ENCODE measurements at places on chromosomes 2 and 18.

DNA sequence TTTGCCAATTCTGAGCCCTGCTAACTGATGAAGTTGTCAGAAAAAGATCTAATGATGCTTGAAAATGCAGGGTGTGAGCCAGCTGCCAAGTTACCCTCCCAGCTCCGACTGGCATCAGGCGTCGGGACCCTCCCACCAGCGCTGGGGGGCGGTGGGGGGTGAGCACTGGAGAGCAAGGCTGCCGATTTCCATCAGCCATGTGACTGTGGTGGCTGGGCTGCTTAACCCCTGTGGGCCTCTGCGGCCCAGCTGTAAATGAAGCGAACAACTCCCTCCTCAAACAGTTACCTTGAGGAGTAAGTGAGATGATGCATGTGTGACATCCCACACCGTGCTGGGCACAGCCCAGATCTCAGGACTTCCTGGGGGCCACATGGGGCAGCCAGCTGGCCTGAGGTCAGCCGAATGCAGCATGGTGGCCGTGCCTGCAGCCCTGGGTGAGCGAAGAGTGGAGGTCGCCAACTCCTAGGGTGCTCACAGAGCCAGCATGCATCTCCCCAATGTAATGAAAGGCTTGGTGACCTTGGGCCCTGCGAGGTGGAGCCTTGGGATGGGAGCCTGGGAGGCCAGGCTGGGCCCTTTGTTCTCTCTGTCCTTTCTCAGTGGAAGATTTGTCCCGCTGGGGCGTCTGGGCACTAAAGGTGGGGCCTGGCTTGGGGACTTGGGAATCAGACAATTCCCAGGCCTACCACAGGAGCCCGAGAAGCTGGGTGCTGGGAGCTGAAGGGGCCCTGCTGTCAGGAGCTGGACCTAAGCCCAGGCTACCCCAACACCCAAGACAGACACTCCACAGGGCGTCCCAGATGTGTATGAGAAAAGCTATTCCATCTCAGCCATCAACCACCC lies 25.1 kb downstream of the CIB4 start:
- no peak for DNase-seq

DNA sequence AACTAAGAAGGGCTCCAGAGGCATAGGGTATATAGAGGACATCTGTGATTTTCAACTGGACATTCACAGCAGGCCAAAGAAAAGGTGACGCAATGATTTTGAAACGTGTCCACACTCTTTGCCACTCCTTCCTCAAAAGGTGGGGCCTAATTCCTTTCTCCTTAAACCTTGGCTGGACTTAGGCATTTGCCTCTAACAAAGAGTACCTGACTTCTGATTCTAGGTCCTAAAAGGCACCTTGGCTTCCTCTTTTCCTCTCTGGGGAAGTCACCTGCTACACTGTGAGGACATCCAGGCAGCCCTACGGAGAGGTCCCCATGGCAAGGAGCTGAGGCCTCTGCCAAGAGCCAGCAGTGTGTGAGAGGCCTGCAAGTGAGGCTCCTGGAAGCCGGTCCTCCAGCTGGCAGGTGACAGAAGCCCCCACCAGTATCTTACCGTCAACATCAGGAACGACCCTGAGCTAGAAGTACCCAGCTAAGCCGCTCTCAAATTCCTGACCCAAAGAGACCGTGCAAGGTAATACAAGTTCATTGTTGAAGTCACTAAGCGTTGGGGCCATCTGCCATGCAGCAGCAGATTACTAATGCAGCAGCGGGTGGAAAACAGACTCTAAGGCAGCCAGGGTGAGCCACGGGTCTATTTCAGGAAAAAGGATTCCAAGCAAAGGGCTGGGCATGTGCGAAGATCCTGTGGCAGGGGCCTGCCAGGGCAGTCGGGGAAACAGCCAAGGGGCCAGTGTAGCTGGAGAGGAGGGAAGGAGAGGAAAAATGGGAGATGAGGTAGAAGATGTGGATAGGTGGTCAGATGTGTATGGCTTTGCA lies 7.4 kb upstream of the HES6 start:
- DNase-seq = no peak

DNA sequence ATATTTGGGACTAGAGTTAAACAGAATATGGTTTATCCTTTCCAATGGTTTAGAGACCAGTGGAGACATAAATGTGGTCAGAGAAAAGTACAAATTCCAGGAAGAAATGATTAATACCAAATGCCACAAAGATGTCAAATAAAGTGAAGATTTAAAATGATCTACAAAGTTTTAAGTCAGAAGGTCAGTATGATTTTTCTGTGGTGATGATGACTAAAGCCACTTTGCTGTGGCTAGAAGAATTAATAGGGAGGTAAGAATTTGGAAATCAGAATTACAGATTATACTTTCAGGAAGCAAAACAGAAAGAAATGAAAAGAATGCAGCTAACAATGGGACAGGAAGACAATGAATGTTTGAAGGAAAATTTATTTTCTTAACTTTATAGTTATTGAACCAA lies 91.5 kb upstream of the CDH7 start:
- no peak for DNase-seq

DNA sequence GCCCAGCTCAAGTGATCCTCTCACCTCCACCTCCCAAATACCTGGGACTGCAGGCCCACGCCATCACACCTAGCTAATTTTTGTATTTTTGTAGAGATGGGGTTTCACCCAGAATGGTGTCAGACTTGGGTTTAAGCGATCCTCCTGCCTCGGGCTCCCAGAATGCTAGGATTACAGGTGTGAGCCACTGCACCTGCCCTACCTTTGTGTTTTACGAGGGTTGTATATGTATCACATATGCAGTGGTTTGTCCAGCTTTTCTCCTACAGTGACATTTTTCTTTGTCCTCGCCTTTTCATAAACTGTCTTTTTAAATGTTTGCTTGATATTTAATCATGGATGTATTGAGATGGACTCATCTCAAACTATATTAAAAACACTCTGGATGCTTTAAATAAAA lies 38.5 kb downstream of the AGAP1 start:
- DNase-seq = no peak

DNA sequence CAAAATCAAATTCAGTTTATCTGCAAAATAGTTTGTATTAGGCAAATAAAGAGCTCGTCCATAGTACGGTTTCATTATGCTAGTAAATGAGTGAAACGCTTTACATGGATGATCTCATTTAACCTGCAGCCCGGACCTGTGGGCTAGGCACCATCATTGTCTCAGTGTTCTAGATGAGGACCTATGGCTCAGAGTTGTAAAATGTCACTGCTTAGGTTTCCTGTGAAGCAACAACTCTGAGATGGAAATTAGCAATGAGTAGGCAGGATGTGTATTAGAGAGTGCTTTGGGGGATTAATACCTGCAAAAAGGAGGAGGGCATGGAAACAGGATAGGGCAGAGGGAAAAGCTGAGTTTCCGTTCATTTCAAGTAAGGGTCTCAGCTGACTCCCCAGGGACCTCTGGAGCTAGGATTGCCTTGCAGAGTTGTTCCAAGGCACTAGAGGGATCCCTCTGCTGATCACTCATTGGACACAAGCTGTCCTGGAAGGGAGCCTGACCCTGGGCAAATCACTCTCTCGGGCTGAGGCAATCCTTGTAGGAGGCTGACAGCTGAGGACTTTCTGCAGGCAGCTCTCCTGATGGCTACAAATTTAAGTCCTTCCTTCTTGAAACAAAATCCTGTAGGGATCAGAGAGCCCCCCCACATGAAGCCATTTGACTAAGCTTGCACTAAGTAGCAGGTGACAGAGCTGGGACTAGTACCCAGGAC lies 58.8 kb upstream of the SIX2 start:
- DNase-seq = no peak

DNA sequence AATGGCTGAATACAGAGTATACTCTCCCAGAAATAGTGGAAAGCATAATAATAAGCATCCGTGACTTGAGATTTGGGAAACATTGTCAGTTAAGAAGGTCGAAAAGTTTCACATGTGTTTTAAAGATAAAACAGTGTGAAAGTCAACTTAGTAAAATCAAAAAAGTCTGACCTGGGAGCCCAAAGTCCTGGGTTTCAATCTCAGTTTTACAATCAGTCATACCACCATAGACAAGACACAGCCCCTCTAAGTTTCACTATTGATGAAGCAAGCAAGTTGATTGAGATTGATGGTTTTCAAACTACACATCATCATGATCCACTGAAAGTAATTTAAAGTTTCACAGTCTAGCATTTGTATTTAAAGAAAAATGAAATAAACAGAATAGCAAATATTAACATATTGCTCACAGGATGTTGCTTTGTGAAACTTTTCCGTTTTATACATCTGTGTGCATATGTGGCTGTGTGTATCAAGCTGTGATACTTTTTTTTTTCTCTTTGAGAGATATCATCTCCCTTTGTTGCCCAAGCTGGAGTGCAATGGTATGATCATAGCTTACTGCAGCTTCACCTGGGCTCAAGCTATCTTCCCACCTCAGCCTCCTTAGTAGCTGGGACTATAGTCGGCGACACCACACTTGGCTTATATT lies 71.1 kb downstream of the PIK3C3 start:
- DNase-seq = no peak

DNA sequence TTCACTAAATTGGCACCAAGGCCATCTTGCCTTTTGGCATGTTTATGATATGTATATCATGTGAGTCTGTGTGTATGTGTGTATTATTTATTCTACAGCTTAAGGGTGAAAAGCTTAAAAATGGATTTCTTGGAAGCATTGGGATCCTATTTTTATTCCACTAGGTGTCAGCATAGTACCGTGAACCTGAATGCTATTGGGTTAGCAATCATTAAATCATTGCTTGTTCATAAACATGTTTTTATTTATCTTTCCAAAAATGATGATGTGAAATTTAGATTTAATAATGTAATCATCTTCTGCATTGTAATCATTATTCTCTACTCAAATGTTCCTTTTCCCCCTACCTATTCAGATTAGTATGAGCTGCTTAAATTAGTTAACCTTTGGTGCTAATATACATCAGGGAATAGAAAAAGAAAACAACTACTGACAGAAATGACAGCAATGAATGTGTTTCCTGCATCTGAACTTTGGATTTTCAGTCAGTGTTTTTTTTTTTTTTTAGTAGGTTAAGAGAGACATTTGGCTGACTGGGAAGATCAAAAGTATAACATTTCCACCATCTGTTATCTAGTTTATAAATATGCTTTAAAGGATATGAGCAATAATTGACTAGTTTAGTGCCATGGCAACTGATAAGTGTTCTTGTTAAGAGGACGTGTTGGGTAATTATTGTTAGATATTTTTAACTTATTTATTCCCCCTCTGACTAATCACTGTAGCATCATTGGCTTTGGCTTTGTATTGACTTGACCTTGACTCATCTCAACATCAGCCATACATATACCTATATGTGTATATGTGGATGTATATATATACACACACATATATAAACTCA lies 14.1 kb upstream of the ZSWIM2 start:
- DNase-seq = no peak

GRCh38 chr2:185128346-185128745 lies 530.0 kb downstream of the ZNF804A start:
- no peak for DNase-seq

GRCh38 chr2:27306573-27307286 lies 1.5 kb downstream of the UCN start:
- no peak for DNase-seq

DNA sequence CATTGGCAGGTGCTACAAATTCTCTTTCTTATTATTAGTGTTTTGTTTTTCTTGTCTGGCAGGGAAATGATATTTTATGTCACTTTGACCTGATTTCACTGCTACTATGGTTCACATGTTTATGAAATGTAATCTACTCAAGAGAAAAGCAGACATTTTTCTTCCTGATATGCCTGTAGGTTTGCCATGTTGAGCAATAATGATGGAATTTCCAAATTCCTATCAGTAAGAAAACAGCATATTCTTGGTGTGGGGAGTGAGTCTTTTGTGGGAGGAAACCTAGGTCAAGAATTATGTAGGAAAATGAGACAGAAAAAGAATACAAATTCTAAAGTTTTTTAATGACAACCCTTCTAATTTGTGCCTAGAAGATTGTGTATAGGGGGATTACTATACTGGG lies 356.4 kb downstream of the SLC4A3 start:
- no peak for DNase-seq

- DNase-seq = no peak
Measured at GRCh38 chr2:118123561-118124232, 35.4 kb downstream of the INSIG2 start.

DNA sequence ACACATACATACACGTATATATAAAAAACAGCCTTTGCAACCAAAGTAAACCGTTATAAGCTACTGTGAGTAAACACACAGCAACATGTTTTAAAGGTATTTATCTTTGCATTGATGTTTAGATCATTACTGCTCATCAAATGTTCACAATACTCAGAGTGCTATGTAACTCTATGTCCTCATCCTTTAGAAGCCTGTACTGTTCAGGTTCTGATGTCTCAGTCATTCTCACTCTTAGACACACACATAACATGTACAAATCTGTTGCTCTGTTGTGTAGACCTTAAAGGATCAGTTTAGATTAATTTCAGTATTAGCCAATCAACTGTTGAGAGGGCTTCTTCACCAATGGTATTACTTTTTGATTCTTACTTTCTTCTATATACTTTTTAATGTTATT lies 139.7 kb upstream of the ITGB6 start:
- no peak for DNase-seq

DNA sequence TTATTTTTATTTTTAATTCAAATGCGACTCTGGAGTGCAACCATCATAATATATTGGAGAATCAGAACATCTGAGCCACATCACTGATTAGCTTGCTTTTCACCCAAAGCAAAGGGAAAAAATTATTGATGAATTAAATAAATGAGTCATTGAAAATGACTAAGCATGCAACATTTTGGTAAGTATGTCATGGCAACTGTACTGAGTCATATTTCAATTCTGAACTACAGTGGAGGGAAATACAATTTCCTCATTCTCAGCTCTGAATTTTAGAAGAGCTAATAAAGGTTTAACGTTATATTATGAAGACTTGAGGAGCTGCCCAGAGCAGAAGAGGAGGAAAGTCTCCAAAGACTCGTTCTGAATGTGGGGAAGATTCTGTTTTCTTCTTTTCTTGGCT lies 89.6 kb upstream of the CCDC68 start:
- no peak for DNase-seq

DNA sequence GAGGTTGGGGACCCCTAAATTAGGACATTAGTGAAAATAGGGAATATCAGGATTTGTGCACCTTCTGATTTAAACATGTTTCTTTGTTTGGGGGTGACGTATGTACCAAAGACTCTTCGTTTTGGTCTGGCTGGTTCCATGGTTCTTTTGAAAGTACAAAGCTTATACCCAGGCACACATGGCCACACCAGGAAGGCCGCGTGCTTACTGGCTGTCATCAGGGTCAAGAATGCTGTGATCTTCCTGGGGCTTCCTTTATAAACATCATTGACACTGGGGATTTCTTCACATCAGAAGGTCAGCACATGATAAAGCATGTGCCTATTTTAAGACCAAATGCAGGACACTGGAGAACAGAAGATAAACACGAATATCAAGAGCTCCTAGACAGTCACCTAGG lies 230.6 kb upstream of the ID2 start:
- DNase-seq = no peak

DNA sequence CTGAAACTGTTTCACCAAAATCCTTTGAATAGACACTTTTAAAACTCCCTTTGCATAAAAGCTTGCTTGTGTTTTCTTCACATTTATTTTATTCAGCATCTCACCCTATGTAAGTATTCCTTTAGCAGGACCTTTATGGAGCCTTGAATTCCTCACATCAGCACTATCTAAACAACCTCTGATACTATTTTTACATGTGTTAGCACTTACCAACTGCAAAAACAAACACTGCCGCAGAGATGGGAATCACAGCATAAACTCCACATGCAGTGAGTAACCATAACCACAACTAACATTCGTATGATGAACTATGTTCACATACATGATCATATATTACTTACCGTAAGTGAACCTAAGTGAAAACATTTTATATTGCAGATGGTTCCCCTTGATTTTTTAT lies 15.4 kb downstream of the FBXO15 start:
- no peak for DNase-seq

Data from stimulated activated CD4-positive, alpha-beta T cell treated with anti-CD3 and anti-CD28 coated beads, Interleukin-1b, Interleukin-23, amount 100 ng/mL, for 24 hours (primary cell).